ENCODE measurements at places on chromosomes 13 and 19. TPM values are rescaled to one million over a fixed set of nuclear protein-coding genes. Genes with fewer than 3 reads are reported as not detected.

DNA sequence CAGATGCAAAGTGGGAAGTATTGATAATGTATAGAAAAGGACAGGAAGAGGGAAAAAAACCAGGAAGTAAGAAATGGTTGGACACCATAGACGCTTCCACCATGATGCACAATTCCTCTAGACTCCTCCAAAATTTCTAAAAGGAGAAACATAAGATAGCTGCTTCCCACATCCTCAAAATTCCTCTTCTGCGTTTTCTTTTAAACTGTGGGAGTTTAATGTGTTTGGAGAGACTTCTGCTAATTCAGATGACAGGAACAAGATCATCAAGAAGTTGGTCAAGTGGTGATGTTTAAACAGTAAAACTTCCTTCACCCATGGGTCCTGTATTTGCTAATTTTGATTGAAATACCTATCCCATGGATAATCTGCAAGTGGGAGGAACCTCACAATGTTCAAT, 130.2 kb downstream of the IRS2 start:
- no peak for DNase-seq

DNA sequence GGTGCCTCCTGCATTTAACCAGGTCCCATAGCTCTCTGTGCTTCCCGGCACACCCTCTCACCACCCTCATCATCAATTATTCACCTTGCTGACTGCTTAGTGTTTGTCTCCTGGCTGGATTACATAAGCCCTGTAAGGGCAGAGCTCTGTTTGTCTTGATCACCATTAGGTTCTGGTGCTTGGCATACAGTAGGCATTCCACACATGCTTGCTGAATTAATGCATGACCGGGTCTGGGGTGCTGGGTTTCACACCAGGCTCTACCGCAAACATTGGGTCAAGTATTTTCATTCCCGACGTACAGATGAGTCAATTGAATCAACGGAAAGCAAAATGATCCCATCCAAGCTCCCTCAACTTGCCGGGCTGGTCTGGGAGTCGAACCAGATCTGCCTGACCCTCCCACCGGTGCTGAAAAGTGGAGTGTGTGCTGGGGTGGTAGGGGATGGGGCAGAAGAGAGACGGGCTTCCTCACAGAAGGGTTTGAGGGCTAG, 28.5 kb downstream of the VAV1 start:
- no peak for DNase-seq

DNA sequence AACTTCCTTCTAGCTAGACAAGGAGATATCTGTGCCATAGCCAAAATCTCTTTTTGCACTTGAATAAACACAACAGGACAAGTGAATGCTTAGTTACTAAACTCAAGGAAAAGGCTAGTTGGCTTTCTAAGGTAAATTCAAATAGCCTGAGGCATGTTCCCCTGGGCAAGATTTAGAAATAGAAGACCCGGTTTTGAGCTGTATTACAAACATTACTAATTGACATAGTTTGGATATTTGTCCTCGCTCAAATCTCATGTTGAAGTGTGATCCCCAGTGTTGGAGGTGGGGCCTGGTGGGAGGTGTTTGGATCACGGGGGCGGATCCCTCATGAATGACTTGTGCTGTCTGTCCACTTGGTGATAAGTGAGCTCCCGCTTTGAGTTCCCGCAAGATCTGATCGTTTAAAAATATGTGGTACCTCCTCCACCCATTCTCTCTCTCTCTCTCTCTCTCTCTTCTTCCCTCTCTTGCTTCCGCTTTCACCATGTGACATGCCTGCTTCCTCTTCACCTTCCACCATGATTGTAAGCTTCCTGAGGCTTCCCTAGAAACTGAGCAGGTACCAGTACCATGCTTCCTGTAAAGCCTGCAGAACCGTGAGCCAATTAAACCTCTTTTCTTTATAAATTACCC, 3.9 kb upstream of the KBTBD6 start:
- no peak for DNase-seq

- no peak for DNase-seq
These were observed 82.7 kb downstream of the SLC10A2 start for GRCh38 chr13:102983496-102983895.

GRCh38 chr13:50459046-50459445, 384.4 kb downstream of the DLEU7 start:
- no peak for DNase-seq

DNA sequence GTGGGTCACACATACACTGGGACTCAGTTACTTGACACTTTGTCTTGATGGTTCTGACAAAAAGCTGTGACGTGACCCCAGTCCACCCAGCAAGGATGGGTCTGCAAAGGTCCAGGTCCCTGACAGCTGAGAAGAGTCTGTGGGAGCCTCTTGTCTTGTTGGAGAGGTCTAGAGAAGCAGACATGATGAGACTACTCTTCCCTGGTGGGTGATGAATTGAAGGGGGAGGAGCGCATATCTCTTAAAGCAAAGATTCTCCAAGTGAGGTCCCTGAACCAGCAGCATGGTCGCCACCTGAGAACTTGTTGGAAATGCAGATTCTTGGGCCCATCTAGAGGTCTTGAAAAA, 78.5 kb upstream of the MEDAG start:
- no peak for DNase-seq

- no peak for DNase-seq
These were observed 13.2 kb downstream of the PRR36 start for GRCh38 chr19:7860714-7861618.

GRCh38 chr13:28819046-28819730, 951 bp upstream of the MTUS2 start:
- DNase-seq, result no peak

DNA sequence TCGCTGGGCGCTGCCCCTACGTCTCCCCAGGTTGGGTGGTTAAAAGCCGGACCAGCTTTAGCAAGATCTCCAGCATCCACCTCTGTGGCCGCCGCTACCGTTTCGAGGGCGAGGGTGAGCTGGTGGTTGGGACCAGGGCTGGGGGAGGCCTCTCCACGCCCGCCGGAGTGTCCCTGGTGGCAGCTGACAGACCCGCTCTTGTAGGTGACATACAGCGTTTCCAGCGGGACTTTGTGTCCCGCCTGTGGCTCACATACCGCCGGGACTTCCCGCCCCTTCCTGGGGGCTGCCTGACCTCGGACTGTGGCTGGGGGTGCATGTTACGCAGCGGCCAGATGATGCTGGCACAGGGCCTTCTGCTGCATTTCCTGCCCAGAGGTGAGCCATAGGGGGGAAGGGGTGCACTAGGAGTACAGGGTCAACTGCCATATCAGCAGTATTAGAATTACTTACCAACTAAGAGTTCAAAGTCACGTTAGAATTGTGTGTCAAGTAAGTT, 1.1 kb downstream of the ATG4D start:
- DNase-seq, result peak; percentile 60

DNA sequence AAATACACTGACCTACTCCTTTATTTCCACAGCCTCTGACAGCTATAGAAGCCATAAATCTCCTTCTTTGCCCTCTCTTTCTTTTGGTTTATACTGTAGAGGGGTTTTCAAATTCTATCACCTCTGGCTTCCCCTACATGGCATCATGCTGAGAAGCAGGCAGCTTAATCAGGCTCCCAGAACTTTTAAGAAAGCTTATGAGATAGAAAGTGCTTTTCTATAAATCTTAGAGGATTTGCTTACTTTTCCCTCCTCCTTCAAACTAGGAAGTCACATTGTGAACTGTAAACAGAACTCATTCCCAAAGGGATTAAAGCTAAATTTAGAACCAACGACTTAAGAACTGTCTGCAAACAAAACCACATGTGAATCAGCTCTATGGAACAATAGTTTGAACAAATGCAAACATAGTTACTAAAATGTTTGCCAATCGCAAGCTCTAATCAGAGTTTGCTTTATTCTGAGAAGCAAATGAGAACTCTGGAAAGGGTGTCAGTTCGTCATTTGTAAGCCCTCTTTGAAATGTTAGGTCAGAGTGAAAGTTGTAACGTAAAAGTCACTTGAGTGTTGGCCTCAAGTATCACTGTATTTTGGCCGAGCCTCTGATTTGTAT, 344.1 kb downstream of the RFC3 start:
- DNase-seq, result no peak

- peak; percentile 65 for DNase-seq
These were observed 19.1 kb upstream of the AKAP8 start for GRCh38 chr19:15398501-15399233.

DNA sequence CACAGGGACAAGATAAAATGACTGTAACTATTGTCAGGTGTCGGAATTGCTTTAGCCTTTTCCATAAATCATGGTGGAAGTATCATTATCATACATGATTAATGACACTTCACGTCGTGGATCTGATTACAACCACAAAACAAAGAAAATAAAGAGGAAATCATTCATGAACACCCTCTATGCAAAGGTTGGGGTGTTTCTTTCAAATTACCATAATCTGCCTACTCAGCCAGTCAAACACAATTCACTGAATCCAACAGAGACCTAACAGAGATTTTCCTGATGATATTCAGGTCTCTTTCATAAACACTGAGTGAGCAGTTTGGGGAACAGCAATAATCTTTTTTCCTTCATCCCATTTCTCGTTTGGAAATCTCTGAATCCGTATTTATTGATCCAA, 625.6 kb downstream of the DCT start:
- DNase-seq, result no peak

- no peak for DNase-seq
These were observed 13.8 kb upstream of the OR10H1 start for GRCh38 chr19:15829306-15829698.

DNA sequence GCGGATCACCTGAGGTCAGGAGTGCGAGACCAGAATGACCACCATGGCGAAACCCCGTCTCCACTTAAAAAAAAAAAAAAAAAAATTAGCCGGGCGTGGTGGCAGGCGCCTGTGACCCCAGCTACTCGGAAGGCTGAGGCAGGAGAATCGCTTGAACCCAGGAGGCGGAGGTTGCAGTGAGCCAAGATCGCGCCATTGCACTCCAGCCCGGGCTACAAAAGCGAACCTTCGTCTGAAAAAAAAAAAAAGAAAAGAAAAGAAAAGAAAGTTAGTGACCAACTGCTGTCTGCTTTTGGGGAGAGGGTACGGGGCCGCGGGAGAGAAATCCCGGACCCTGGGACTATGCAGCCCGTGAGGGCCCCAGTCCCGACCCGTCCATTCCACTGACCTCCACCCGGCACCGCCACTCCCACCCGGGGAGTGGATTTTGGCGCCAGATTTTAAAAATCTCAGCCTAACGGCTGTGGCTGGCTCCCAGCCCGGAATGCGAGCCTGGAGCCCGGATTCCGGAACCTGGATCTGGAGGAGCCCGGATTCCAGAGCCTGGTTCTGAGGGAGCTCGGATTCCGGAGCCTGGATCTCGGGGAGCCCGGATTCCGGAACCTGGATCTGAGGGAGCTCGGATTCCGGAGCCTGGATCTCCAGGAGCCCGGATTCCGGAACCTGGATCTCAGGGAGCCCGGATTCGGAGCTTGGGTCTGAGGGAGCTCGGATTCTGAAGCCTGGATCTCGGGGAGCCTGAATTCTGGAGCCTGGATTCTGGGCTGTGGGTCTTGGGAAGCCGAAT, 6.1 kb upstream of the LMNB2 start:
- peak; percentile 96 for DNase-seq

- peak; percentile 94 for DNase-seq
These were observed 3.3 kb upstream of the RGL3 start for GRCh38 chr19:11422163-11423065.

DNA sequence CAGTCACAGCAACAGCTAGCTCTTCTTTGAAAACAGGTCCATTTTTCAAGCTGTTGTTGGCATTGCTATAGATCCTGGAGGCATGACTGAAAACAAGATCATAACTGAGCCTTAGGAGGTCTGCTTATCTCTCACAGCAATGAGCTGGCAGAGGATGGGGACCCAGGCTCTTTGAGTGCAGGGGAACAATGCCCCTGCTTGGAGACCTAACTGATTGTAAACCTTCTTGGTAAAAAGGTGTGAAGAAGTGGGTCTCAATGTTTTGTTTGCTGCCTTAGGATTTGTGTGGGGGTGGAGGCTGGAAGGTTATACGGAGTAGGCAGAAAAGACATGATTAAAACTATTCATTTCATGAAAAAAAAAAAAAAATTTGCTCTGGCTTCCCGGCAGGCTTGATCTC, 94.6 kb downstream of the EFNB2 start:
- no peak for DNase-seq

- DNase-seq, result no peak
These were observed 2.0 kb upstream of the DGKH start for GRCh38 chr13:42046448-42046847.

- no peak for DNase-seq
These were observed 154.2 kb downstream of the SUCLA2 start for GRCh38 chr13:47846886-47847285.

PRTN3 gene
- not detected for total RNA-seq

CD22 gene
- total RNA-seq, result 0.67 TPM

SH2D3A gene
- not detected for total RNA-seq

CRX gene
- not detected for total RNA-seq

VSTM2B gene
- total RNA-seq, result not detected

ZNF77 gene
- 2.3 TPM for total RNA-seq

SIGLEC5 gene
- 0.88 TPM for total RNA-seq

ZNF836 gene
- 8.5 TPM for total RNA-seq

KLK12 gene
- total RNA-seq, result not detected

Data from right cardiac atrium (tissue), 5 donors.